ENCODE measurements at places on chromosomes 1 and 21. TPM values are rescaled to one million over a fixed set of nuclear protein-coding genes. Genes with fewer than 3 reads are reported as not detected.

GRCh38 chr1:35691080-35691479, 27.6 kb downstream of the C1orf216 start:
- no peak for DNase-seq

The CNN3 gene
- 136 TPM for total RNA-seq

The SPRR2E gene
- total RNA-seq: 54.8 TPM

DNA sequence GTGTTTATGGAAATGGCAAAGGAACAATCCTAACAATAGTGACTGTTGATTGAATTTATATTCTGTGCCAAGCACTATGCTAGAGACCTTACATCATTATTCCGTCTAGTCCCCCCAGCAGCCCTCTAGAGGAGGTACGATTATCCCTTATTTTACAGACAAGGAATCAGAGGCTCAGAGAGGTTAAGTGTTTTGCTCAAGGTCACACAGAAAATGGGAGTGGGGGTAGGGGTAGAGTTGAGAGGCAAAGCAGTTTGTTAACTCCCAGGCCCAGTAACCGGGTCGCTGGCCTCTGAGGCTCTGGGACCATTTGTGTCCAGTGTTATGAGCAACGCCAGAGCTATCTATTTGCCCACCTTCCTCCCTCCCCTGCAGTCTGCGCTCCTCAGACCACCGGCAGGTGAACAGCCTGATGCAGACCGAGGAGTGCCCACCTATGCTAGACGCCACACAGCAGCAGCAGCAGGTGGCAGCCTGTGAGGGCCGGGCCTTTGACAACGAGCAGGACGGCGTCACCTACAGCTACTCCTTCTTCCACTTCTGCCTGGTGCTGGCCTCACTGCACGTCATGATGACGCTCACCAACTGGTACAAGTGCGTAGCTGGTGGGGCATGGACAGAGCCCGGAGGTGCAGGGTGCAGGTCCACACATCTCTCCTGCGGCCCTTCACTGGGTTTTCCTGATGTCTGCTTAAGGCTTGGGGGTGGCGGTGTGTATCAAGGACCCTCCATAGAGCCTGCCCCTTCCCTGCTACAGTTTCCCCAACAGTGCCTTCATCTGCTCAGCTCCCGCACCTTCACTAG, 19.8 kb downstream of the SERINC2 start:
- DNase-seq: no peak

DNA sequence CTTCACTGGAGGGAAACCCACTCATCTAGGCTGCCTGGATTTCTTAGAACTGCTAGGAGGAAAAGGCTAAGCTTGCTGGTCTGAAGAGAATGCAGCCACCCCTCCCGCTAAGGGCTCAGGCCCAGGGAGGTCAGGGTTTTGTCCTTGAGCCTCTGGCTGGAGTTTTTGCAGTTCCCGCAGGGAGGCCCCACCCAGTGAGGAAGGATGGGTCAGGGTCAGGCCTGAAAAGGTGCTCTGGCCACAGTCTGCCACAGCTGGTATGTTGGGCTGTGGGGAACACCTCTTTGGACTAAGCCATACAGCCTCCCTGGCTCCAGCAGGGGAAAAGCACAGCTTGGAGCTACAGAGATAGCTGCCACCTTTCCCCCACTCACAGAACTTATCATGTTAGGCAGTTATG, 71.4 kb upstream of the PAPPA2 start:
- no peak for DNase-seq

DNA sequence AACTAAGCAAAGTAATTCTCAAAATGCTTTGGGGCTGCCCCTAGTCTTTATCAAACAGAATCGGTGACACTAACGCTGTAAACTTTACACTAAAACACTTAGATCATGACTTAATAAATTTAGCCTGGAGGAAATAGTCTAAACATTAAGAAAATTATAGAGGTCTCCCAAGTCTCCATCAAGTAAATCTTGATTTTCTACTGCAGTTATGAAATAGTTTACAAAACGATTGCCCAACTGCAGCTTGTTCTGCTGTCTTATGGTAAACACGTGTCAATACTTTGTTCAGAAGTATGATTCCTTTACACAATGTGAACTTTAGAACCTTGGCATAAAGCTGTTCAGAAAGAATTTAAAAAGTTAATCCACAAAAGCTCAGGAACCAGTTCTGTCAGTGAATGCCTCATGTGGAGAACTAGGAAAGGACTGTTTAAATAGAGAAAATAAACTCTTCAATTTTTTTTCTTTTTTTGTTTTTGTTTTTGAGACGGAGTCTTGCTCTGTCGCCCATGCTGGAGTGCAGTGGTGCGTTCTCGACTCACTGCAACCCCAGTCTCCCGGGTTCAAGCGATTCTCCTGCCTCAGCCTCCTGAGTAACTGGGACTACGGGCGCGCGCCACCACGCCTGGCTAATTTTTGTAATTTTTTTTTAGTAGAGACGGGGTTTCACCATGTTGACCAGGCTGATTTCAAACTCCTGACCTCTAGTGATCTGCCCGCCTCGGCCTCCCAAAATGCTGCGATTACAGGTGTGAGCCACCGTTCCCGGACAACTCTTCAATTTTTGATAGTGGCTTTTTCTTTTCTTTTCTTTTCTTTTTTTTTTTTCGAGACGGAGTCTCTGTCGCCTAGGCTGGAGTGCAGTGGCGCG, 1.6 kb downstream of the DDI2 start:
- peak; percentile 80 for DNase-seq

GRCh38 chr1:18735224-18735997, 104.8 kb downstream of the PAX7 start:
- DNase-seq: no peak

DNA sequence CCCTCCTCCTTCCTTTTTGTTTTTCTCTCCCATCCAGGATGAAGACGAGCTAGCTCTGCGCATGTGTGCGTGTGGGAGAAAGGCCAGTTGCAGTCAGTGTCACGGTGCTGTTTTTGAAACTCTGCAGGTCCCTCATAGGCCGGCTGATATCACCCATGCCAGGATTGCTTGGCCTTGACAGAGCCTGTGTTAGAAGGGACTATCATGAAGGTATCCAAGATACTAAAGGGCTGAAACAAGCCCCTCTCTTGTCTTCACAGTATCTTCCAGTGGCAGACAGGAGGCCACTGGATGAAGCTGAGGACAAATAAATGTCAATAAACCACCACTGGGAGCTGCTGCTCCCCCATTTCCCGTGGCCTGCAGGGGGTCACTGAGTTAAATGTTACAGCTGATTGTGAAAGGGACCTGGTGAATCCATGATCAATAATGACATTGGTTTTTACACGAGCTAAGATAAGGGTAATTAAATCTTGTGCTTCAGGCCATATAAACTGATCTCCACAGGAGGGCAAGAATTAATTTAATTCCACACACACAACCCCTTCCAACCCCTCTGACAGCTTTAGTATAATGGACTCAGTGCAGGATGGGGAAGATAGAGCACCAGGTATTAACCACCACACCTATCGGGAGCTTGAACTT, 64.6 kb upstream of the TARBP1 start:
- no peak for DNase-seq

The BCAR3 gene
- total RNA-seq: 28.0 TPM

The EPHB2 gene
- total RNA-seq: 88.1 TPM

- DNase-seq: no peak
Observed at GRCh38 chr21:41627428-41627827, 119.5 kb upstream of the TMPRSS2 start.

The COL16A1 gene
- 121 TPM for total RNA-seq

DNA sequence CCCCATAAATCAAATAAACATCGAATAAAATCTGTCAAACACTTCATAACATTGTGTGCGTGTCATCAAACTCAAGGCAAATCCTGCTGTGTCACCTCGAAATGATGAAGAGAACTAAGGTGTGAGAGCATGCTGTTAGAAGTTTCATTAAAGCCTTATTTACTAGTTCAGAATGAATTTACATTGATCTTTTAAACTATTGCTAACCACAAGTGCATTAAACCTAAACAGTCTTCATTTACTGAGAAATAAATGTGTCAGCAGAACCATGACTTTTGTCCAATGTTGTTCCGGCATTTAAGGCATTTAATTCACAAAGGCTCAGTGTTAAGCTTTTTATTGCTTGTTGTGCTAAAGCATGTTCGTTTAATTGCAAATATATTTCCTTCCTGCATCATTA, 474.4 kb downstream of the SETD4 start:
- DNase-seq: no peak

DNA sequence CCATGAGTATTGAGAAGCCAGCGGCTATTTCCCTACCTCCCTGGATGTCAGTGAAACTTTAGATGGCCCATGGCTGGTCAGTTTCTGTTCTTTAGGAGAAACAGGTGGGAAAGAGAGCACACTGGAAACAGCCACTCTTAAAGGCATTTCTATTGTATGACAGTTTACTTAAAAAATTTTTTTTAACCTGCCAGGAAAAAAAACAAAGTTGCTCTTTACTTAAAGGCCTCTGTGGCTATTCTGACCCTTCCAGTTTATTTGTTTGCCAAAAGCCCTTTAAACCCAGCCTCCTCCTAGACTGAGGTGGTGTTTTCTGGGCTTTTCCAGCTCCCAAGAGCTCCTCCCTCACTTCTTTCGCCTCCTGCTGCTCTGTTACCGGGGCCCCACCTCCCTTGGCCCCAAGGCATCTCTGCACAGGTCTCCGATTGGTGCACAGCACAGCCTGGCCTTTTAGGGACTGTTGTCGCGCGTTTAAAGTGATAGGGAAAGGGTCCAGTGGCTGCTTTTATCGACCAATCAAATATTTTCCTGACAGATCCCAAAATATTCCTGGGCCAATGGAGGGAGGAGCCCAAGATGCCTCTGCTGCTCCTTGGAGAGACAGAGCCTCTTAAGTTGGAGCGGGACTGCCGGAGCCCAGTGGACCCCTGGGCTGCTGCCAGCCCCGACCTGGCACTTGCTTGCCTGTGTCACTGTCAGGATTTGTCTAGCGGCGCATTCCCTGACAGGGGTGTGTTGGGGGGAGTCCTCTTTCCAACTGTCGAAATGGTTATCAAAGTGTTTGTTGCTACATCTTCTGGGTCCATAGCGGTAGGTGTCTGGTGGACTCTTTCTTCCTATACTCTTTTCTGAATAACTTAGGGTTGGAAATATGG, at the start of gene SH3BGR:
Gene SH3BGR (plus strand): TSS at position 639 of the 875 bp plus-strand sequence. CDS start 127 bp downstream, at position 766.
- DNase-seq: no peak

The CFAP107 gene
- total RNA-seq: not detected

DNA sequence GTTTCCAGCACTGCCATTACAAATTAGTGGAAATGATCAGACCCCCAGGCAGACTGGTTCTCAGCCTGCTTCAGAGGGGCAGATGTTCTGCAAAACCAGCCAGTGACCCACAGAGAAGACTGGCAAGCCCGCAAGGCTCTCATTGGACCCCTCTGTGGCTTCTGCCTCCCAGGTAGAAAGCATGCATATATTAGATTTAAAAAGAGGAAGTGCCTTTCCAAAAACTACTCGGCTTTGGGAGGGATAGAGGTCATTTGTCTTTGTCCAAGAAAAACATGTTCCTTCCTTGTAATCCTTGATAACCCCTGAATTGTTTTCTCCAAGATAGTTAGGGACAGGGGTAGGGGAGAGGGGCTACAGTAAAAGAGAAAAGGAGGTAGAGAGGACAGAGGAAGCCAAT, 11.8 kb downstream of the HIVEP3 start:
- no peak for DNase-seq

- no peak for DNase-seq
Observed at GRCh38 chr1:152159144-152159543, at the start of gene RPTN. Gene RPTN (minus strand): TSS chr1:152159228. CDS start chr1:152157889, 1,339 bp downstream.

The APOBEC4 gene
- not detected for total RNA-seq

- no peak for DNase-seq
Observed at GRCh38 chr1:195590649-195591048, 1017.6 kb downstream of the KCNT2 start.

GRCh38 chr1:210213335-210213734, 19.3 kb upstream of the SERTAD4 start:
- DNase-seq: no peak

GRCh38 chr1:8439015-8439702, 121.2 kb downstream of the SLC45A1 start:
- DNase-seq: peak; percentile 93

The RAB3B gene
- total RNA-seq: under 0.01 TPM

DNA sequence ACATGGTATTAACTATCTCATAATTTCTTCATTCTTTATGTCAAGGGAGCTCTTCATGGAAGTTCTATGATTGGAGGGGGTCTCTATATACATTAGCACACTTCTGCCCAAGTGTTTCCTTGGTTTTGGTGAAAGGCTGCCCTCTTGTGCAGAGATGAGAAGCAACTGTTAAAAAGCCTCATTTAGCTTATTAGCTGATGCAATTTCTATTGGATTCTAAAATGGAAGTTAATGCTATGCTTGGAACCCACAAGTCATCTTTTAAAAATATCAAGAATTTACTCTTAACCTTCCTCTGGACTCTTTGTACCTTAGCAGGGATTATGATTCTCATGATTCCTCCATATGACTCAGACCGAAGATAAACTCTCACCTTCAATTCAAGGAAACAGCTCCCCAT, 328.9 kb downstream of the PTBP2 start:
- no peak for DNase-seq

The TBX15 gene
- total RNA-seq: not detected

GRCh38 chr21:46168659-46169386, 13.4 kb upstream of the FTCD start:
- no peak for DNase-seq

The GMEB1 gene
- 9.8 TPM for total RNA-seq

DNA sequence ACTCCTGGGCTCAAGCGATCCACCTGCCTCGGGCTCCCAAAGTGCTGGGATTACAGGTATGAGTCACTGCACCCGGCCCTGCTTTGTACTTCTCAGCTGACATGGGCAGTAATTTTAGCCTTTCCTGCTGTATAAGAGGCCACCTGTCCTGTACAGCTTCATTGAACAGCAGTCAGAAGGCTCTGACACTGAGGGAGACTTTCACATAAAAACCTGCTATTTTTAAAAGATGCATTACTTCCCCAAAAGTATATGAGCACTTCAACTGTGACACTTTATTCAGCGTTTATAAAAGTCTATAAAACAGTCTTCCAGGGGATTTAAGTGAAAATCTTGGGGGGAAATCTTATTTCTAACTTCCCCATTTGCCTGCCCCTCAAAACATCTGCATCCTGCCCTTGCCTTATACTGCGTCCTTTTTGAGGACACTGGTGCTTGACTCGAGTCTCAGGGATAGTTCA, 17.6 kb downstream of the RNU5D-1 start:
- DNase-seq: no peak

The PANK4 gene
- total RNA-seq: 28.7 TPM

The SHE gene
- total RNA-seq: 13.8 TPM

DNA sequence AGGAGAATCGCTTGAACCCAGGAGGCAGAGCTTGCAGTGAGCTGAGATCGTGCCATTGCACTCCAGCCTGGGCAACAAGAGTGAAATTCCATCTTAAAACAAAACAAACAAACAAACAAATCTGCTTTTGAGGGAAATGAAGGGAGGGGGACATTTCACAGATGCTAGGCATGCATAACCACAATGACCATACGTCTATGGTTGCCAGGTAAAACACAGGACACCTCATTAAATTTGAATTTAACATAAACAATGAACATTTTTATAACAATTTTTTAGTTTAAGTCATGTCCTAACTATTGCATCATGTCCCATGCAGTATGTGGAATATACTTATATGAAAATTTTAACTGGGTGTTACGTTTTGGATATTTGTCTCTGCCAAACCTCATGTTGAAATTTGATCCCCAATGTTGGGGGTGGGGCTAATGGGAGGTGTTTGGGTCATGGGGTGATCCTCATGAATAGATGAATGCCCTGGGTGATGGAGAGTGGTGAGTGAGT, 31.0 kb upstream of the ZBTB18 start:
- no peak for DNase-seq

The ZMPSTE24 gene
- total RNA-seq: 67.7 TPM

The PHLDA3 gene
- 4.0 TPM for total RNA-seq

The DHRS3 gene
- 54.2 TPM for total RNA-seq
